ENCODE measurements at places on chromosomes 3 and 15.

- no peaks in the 10 kb centered on the region for H3K4me1 ChIP-seq
- no peak for DNase-seq
- no peak overlapping the region for H3K27ac ChIP-seq
- H3K4me3 ChIP-seq = no peak overlapping the region
- H3K36me3 ChIP-seq = no peaks in the 10 kb centered on the region
These were observed 68.0 kb downstream of the CHL1 start for GRCh38 chr3:264394-265156.

- DNase-seq = no peak
- no peaks in the 10 kb centered on the region for H3K36me3 ChIP-seq
- no peaks in the 10 kb centered on the region for H3K27me3 ChIP-seq
- H3K4me1 ChIP-seq = no peaks in the 10 kb centered on the region
- no peak overlapping the region for H3K4me3 ChIP-seq
These were observed 390.3 kb upstream of the AGTR1 start for GRCh38 chr3:148307443-148307843.

DNA sequence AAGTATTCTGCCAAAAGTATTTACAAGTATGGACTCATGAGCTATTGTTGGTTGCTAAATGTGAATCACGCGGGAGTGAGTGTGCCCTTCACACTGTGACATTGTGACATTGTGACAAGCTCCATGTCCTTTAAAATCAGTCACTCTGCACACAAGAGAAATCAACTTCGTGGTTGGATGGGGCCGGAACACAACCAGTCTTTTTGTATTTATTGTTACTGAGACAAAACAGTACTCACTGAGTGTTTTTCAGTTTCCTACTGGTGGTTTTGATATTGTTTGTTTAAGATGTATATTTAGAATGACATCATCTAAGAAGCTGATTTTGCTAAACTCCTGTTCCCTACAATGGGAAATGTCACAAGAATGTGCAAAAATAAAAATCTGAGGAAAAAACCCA lies 30.3 kb downstream of the SYNM start:
- DNase-seq = no peak
- H3K27ac ChIP-seq = no peak overlapping the region
- H3K4me3 ChIP-seq = no peak overlapping the region
- H3K4me1 ChIP-seq = no peaks in the 10 kb centered on the region

GRCh38 chr3:142863930-142864920 lies 24.7 kb downstream of the PCOLCE2 start:
- H3K27me3 ChIP-seq = no peaks in the 10 kb centered on the region
- no peak overlapping the region for H3K4me3 ChIP-seq
- no peak overlapping the region for H3K27ac ChIP-seq
- peak; percentile 25 for DNase-seq

DNA sequence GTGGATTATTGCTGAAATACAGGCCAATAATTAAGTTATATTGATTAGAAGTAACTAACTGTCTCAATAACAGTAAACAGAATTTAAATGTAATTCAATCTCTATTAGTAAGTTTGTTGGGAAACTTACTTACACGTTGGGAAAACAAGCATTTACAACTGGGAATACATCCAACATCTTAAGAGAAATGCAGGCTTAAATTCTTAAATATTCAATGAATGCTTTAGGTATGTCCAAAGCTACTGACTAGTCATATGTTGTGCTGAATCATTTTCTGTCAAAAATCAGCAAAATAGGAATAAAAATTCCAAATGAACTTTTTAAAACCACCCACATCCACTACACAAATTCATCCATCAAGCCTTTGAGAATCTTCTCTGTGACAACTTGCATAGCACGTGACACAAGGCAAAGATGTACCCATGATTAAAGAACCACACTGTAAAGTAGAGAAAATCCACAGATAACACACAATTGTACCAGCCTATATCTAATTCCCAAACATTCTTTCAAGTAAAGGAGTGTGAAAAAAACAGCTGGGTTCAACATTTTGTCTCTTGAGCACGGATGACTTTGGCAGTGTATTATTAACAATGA lies 60.0 kb downstream of the NMNAT3 start:
- H3K4me3 ChIP-seq = no peak overlapping the region
- H3K4me1 ChIP-seq = no peaks in the 10 kb centered on the region

- H3K27me3 ChIP-seq = no peaks in the 10 kb centered on the region
- H3K4me1 ChIP-seq = peaks cover 2% of the 10 kb centered on the region
- no peak for DNase-seq
- H3K27ac ChIP-seq = no peak overlapping the region
- H3K36me3 ChIP-seq = no peaks in the 10 kb centered on the region
These were observed 396.0 kb upstream of the MCTP2 start for GRCh38 chr15:93835344-93835743.

GRCh38 chr3:4979428-4980228 lies at the start of gene BHLHE40:
Gene BHLHE40 (plus strand): TSS chr3:4979437. CDS start chr3:4979719, 282 bp downstream.
- peaks cover 5% of the 10 kb centered on the region for H3K36me3 ChIP-seq
- H3K4me3 ChIP-seq = peak within 1 kb of the TSS; percentile 49
- peaks cover 46% of the 10 kb centered on the region for H3K27me3 ChIP-seq
- H3K4me1 ChIP-seq = peaks cover 55% of the 10 kb centered on the region
- peak within 1 kb of the TSS; percentile 82 for H3K27ac ChIP-seq

Data from thymus (tissue), 14 donors.